ENCODE measurements at places on chromosomes 2 and 18. TPM values are rescaled to one million over a fixed set of nuclear protein-coding genes. Genes with fewer than 3 reads are reported as not detected.

DNA sequence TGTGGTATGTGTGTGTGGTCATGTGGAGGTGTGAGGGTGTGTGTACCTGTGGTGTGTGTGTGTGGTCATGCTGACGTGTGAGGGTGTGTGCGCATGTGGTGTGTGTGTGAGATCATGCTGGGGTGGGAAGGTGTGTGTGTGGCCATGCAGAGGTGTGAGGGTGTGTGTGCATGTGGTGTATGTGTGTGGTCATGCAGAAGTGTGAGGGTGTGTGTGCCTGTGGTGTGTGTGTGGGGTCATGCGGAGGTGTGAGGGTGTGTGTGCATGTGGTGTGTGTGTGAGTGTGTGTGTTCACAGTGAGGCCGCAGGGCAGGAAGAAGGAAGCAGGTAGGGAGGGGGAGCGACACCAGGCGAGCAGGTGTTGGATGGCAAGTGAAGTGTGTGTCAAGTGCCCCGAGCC lies 259.0 kb downstream of the LOXHD1 start:
- peaks cover 20% of the 10 kb centered on the region for H3K27me3 ChIP-seq
- peaks cover 10% of the 10 kb centered on the region for H3K4me1 ChIP-seq
- H3K36me3 ChIP-seq: no peaks in the 10 kb centered on the region
- DNase-seq: no peak

The LTBP1 gene
- total RNA-seq: 350 TPM

The SGPP2 gene
- total RNA-seq: not detected

The GALR1 gene
- total RNA-seq: not detected

GRCh38 chr2:27133195-27133875 lies 1.1 kb downstream of the PREB start:
- peaks cover 2% of the 10 kb centered on the region for H3K27me3 ChIP-seq
- no peak for DNase-seq
- H3K4me1 ChIP-seq: peaks cover 13% of the 10 kb centered on the region
- peak overlapping the region; percentile 93 for H3K4me3 ChIP-seq
- H3K36me3 ChIP-seq: peaks cover 7% of the 10 kb centered on the region

DNA sequence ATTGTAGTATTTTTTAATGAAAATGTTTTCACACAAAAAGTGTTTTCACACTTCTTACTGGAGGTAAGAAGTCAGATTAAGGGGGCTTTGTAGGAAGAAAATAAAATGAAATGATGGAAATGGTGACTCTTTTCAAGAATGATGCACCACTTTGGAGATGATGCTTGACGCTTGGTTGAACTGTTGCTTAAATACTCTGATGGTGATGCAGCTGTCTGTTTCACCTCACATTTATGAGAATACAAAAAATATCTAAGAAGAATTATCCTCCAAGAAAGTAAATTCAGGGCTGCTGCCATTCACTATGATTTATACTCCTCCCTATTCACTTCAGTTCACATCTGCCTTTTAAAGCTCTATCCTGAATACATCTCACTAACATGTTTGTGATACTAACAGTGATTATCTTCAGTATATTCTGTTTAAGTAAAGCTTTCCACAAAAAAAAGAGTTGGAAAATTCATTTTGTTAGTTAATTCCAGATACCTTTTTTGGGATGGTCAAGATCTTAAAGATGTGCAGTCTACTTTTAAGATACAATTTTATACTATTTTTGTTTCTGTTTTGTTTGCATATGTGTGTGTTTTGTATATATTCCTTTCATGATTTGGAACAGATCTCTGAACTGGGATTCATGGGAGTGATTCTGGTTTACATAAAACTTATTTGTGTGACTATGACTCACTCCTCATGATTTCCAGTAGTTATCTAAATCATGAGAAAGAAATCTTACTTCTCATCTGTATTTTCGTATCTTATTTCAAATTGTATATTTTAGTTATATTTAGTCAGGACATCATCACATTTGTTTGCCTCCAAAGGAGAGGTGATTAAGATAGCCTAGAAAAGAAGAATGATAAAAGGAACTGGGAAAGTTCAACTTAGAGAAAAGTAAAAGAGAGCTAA lies 53.1 kb downstream of the SLC39A10 start:
- peaks cover 28% of the 10 kb centered on the region for H3K36me3 ChIP-seq
- peaks cover 52% of the 10 kb centered on the region for H3K4me1 ChIP-seq
- no peaks in the 10 kb centered on the region for H3K27me3 ChIP-seq
- peak overlapping the region; percentile 71 for H3K27ac ChIP-seq

The SLC5A7 gene
- total RNA-seq: not detected

The LAMA3 gene
- 0.64 TPM for total RNA-seq

- H3K4me3 ChIP-seq: peak overlapping the region; percentile 16
- 0 out of 2 replicates have a peak, but pooled peaks cover 11% of the 10 kb centered on the region for H3K36me3 ChIP-seq
- peak overlapping the region; percentile 96 for H3K27ac ChIP-seq
- H3K4me1 ChIP-seq: peaks cover 87% of the 10 kb centered on the region
These were observed 73.2 kb downstream of the LRRFIP1 start for GRCh38 chr2:237700512-237701032.

DNA sequence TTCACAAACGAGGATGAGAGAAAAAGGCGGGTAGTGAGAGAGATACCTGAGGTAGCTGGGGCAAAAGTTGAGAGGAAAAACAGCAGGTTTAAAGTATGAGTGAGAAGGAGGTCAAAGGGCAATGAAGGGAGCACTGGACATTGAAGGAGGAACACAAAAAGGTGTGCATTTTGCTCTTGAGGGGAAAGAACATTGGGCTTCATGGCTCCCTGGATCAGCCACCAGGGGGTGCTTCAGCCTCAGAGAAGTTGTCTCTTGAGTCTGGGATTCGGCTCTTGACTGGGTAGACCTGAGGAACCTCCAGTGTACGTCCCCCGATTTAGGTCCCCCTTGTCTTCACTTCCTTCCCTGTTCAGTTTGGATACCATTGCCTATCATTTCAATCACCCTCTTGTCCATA lies 128.5 kb downstream of the RAPGEF4 start:
- H3K36me3 ChIP-seq: no peaks in the 10 kb centered on the region
- no peak overlapping the region for H3K27ac ChIP-seq
- DNase-seq: no peak
- peaks cover 38% of the 10 kb centered on the region for H3K4me1 ChIP-seq
- no peaks in the 10 kb centered on the region for H3K27me3 ChIP-seq

GRCh38 chr18:73279498-73279897 lies 411.7 kb upstream of the NETO1 start:
- no peak for DNase-seq
- no peak overlapping the region for H3K27ac ChIP-seq
- peaks cover 14% of the 10 kb centered on the region for H3K4me1 ChIP-seq

All from HFFc6 (cell line).